ENCODE measurements at places on chromosomes 3 and 15.

GRCh38 chr15:70203981-70204560 is 106.4 kb upstream of the TLE3 start:
- no peak for DNase-seq

DNA sequence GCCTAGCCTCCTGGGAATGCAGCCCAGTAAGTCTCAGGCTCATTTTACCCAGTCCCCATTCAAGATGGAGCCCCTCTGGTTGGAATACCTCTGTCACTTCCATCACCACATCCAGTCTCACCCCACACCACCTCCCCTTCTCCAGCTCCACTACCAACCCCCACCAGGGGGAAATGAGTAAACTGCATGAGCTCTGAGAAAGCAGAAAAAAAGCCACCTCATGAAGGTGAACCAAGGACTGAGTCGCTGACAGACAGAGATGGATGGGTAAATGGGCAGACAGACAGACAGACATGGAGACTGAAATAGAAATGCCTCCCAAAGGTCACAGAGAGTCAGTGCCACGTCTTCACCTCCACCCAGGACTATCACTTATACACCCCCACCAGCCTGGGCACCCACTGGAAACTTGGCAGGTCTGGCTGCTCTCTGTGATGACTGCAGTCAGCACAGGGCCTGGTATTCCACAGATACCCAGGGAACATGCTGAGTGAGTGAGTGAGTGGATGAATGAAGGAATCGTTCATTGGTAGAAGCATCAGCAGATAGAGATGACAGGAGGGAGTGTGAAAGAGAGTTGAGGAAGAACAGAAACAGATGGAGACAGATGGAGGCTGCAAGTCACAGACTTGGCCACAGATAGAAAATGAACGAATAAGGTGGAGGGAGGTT is 4.9 kb upstream of the LOXL1 start:
- DNase-seq = no peak

GRCh38 chr15:56616551-56616950 is 116.8 kb downstream of the ZNF280D start:
- DNase-seq = no peak

DNA sequence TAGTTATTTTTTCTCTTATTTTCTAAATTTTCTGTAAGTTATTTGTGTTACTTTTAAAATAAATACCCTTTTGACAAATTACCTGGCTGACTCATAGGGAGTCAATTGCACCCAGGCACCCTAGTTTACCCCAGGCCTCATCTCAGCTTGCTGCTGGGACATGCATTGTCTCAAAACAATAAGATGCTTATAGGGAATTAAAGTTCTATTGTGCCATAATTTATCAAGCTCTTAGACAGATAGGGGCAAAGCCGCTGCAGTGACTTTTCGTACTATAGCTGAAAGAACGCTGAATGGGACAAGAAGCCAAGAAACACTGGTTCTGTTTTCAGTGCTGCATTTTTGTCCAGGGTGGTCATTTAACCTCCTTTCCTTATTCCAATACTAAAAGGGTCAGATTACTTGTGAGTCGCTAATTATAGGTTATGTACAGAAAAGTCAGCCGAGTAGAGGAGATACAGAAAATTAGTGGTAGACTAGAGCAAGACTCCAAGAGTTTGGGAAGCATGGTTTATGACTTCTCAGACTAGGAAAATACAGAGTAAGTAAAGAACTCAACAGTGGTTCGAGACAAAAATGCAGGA is 50.3 kb downstream of the EXD1 start:
- DNase-seq = no peak

DNA sequence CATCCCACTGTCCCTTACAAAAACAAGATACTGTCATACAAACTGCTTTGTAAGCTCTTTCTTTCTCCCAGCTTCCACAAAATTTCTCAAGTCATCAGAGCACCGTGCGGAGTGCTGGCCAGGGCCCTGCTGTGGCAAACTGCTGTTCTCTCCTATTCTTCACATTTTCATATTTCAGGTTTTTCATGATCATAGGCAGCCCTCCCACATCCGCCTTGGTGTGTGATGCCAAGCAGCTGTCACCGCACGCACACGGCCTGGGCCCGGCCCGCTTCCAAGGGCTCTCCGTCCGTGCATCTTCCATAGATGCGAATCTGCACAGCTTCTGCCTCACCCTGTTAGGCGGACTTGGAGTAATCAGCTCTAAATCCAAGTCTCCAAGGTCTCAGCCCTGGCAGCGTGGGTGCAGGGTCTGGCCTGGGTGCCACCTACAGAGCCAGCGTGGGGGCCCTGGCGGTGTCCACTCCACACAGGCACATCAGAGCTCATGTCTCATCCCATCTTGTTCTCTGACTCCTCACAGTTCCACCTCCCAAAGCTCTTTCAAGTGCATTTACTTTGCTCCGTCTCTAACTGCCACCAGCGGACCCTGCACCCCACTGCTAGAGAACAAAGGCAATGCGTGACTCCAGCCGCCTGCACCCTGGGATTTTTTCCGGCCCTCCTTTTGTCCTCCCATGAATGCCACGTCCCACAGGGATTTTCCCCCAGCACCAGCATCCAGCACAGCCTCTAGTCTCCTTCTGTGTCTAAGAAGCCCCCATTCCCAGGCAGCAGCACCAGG is 27.2 kb downstream of the CYFIP1 start:
- DNase-seq = no peak

All from cortex of kidney (tissue), 1 donor.